CD4-positive, alpha-beta T cell treated with Interleukin-12 subunit alpha and Interleukin-12 subunit beta, for 1 hour (primary cell): ENCODE measurements at places on chromosomes 16 and 17.

- peak; percentile 37 for DNase-seq
These were observed 10.6 kb upstream of the MEFV start for GRCh38 chr16:3266873-3267537.

DNA sequence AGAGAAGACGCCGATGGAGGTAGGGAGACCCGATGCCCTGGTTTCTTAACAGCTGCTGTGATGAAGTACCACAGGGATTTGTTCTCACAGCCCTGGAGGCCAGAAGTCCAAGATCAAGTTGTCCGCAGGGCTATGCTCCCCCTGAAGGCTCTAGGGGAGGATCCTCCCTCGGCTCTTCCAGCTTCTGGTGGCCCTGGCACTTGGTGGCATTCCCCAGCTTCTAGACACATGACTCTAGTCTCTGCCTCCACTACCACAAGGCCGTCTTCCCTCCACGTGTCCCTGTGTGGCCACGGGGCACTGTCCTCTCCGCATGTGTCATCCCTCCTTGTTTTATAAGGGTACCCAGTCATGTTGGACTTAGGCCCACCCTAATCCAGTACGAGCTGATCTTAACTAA is 375.2 kb downstream of the SLC39A11 start:
- DNase-seq = no peak

GRCh38 chr17:18025241-18025944 is 13.6 kb downstream of the ATPAF2 start:
- peak; percentile 16 for DNase-seq

GRCh38 chr17:34847938-34848337 is 113.3 kb downstream of the CCT6B start:
- DNase-seq = no peak

- no peak for DNase-seq
These were observed 103.3 kb upstream of the CACNG3 start for GRCh38 chr16:24152826-24153225.

DNA sequence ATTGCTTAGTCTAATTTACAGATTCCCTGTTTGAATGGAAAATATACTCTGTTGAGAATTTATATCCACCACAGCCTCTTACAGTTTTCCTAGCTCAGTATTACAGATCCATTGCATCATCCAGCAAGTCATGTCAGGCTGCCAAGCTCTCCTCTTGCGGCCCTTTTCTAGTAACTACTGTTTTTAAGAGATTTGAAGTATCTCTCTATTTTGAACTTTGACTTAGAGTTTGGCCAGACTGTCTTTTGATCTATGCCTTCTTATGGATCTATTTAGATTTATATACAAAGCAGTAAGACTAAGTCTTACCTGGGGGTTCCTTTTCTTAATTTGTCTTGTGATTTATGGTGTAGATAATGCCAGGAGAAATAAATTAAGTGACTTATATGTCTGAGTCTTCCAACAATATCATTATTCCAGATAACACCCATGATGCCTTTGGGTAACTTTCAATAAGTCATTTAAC is 53.1 kb upstream of the ABCC11 start:
- no peak for DNase-seq

DNA sequence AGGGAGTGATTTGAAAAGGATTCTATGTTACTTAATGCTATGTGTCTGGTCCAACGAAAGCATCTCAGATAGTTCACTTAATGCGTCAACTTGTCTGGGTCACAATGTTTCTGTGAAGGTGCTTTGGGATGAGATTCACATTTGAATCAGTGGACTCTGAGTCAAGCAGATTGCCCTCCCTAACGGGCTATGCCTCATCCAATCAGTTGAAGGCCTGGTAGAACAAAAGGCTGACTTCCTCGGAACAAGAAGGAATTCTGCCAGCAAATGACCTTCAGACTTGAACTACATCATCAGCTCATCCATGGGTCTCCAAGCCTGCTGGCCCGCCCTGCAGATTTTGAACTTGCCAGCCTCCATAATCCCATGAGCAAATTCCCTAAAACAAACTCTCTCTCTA is 15.2 kb downstream of the EMP2 start:
- no peak for DNase-seq

GRCh38 chr17:38704606-38705522 is at the start of gene MLLT6:
MLLT6 (plus strand) TSS chr17:38705273; CDS start chr17:38705633, 360 bp downstream.
- peak; percentile 86 for DNase-seq

DNA sequence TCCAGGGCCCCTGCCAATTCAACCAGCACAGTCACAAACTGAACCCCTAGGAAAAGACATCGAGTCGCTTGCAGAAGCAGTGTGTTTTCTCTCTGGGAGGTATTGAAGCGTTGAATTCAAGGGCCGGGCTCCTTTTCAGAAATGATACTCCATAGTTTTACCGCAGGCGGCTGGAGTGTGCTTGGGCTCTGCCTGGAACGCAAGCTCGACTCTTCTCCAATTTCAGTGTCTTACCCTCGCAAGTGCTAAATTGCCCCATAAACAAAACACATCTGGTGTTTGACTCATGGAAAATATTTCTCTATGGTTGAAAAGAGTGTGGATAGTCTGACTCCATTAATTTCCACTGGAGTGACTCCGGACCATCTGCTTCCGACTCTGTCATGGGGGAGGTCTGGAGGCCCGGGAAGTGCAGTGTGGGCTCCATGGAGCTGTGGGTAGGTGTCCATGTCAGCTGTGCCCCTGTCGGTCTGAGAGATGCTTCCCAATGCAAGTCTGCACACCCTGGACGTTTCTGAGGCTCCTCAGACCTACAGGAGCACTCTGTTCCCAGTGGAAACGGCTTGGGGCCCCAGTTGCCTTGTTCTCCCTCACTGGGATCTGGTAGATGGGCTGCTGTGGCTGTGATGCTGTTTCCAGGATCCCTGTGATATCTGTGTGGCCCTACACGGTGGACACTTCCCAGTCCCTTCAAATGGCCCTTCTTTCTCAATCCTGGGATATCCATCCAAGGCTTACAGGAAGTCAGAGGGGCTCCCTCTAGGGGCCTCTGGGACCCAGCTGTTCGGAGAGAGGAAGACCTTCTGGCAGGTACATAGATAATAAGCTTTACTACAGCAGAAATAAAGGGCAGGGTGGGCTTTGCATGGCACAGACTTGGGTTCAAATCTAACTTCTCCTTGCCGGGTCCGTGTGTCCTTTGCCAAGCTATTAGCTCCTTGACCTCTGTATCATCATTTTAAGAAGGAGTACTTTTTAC is 119.8 kb upstream of the CDH13 start:
- DNase-seq = no peak

DNA sequence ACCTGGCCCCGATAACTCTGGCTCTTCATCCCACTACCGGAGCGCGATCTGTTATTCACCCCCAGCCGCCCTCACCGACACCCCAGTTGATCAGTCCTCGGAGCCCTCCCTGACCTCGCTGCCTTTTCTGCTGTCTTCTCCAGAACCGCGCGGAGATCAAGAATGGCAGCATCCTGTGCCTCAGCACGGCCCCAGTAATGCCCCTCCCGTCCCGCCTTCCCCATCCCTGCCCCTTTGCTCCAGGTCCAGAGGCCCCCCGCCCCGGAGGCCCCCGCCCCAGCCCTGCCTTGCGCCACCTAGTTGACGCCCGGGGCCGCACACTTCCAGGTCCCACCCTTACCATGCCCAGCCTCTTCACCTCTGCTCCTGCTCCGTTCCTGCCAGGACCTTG is 872 bp downstream of the ELMO3 start:
- no peak for DNase-seq

- no peak for DNase-seq
These were observed 132.1 kb downstream of the CDH13 start for GRCh38 chr16:82758904-82759303.

DNA sequence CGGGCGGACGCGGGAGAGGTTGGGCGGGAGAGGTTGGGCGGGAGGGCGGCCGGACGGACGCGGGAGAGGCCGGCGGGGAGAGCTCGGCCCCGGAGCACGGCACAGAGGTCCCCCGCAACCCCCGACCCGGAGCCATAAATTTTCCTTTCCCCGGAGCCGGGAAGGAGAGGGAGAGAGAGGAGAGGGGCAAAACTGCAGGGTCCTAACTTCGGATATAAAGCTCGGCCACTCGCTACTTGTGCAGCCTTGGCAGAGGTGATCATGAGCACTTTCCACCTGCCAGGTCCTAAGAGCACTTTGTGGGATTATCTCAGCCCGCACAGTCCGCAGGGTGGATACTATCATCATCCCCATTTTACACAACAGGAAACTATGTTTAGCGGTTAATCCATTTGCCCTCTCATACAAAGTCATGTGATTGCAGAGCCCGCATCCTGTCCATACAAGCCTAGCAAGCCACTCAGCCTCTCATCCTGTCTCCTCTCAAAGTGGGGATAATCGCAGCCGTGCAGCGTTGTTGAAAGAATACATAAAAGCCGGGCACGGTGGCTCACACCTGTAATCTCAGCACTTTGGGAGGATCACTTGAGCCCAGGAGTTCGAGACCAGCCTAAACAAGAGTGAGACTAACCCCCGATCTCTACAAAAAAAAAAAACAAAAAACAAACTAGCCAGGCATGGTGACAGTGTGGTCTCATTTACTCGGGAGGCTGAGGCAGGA is 780 bp upstream of the DCAKD start:
- DNase-seq = peak; percentile 56

- DNase-seq = no peak
These were observed 662 bp upstream of the TUBB3 start for GRCh38 chr16:89922477-89922883.

- no peak for DNase-seq
These were observed 26.6 kb downstream of the IQCK start for GRCh38 chr16:19744670-19745069.

DNA sequence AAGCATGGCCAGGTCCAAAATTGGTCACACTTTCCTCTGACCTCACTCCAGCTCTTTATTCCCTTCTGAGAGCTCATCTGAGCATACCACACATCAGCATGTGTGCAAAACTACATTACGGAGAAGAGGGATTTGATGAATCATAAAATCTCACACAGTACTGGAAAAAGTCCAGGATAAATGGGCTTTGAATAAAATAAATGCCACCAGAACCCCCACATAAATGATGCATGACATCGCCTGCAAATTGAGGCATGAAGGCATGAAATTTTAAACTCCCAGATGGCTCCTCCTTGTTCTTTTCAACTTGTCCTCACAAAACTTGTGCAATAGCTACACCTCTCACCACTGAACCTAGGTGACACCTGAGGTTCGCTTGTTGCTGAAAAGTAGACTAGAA is 439.5 kb downstream of the CA10 start:
- DNase-seq = no peak

- no peak for DNase-seq
These were observed 2.3 kb downstream of the DDX19A start for GRCh38 chr16:70348991-70349390.

DNA sequence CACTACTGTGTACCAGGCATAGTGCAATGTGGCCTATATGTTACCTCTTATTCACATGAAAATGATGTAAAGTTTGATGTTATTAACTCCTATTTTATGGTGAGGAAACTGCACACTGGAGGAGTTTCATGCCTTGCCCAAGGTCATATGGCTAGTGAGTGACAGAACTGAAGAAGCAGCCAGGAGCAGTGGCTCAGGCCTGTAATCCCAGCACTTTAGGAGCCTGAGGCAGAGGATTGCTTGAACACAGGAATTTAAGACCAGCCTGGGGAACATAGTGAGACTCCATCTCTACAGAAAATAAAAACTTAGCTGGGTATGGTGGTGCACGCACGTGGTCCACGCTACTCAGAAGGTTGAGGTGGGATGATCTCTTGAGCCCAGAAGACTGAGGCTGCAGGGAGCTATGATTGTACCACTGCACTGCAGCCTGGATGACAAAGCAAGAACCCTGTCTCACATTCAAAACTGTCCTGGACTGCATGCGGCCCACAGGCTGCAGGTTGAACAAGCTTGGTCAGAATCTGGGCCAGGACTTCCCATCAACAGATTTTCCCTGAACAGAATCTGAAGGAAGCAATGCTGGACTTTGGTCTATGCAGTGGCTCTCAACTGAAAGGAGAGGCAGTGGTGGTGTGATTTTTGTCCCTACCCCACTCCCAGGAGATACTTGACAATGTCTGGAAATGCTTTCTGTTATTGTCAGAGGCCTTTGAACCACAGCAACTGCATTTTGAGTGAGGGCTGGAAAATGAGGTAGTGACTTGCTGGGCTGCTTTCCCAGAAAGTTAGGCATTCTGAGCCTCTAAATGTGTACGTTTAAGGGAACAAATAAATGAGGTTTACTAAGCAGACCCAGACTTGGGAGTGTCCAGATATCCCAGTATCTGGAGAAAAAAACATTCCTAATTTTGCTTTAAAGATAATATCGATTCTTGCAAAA is 479.5 kb downstream of the TMEM114 start:
- no peak for DNase-seq

DNA sequence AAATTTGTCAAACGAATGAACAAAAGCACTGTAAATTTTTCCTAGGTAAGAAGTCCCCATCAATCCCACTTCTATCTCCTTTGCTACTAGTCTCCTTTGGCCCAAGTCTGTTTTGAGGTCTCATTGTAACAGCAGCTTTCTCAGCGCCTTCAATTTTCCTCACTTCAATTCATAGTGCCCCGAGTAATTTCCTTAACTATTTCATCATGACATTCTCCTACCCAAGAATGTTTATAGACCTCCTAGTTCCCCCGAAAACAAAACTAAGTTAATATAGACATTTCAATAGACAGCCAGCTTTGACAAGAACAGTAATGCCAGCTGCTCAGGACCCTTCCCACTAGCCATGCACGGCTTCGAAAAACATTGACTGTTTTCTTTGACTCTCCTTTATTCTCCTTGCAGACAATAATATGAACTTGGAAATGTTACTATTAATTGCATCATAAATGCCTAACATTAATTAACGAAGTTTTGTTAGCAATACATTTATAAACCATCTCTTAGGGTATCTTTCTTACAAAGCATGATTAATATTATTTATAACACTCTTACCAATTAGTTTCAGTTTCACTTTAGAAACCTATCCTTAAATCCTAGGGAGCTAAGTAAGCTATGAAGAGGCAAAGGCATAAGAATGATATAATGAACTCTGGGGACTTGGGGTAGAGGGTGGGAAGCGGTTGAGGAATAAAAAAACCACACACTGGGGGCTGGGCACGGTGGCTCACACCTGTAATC is 22.8 kb downstream of the GLG1 start:
- no peak for DNase-seq

DNA sequence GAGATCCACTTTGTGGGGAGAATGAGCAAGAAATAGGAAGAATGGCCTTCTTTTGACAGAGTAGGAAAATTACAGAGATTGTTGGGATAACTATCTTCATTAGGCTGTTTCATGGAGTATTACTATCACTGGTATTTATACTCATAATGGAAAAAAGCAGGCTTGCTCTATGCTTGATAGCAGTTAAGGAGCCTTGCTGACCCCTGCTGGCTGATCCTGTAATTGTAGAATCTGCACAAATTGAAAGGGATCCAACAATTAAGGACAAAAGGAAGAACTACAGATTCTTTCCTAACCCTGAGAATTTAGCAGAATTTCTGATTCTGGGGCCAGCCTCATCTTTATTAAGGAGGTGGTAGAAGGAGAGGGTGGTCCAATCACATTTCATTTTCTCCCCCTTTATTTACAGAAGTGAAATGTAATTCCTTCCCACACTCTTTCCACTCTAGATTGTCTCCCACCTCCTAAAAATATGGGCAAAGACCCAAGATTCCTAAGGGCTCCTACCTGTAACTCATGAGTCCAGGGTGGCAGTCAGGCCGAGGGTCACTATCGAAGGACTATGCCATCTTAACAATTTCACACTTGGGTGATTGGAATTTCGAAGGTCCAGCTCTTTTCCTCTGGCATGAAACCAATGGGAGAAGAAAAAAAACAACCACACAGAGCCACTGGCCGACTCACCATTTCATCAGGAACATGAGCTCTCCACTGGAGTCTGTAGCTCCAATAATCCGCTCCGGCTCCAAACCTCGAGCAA is 26.3 kb downstream of the NFE2L1 start:
- DNase-seq = peak; percentile 79

GRCh38 chr16:15460601-15461000 is 26.2 kb downstream of the BMERB1 start:
- DNase-seq = no peak

GRCh38 chr17:76706817-76707216 is 3.9 kb downstream of the MXRA7 start:
- no peak for DNase-seq
